ENCODE measurements at places on chromosomes 3 and 15.

DNA sequence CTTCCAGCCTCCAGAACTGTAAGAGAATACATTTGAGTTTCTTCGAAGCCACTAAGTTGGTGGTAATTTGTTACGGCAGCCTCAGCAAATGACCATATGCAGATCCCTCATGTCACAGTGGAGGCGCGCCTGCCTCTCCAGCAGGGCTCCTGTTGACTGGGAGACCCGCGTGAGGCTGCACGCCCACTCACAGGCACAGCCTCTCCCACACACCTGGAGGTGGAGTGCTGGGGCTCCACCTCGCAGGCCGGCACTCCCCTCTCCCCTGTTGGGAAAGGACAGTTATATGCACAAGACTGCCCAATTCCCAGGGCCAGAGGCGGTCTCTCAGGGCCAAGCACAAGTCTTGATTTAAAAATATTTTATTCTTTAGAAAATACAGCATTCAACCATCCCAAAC, 2.8 kb upstream of the TLR9 start:
- no peak for DNase-seq

GRCh38 chr3:151611419-151611818, 122.3 kb upstream of the AADACL2 start:
- no peak for DNase-seq

DNA sequence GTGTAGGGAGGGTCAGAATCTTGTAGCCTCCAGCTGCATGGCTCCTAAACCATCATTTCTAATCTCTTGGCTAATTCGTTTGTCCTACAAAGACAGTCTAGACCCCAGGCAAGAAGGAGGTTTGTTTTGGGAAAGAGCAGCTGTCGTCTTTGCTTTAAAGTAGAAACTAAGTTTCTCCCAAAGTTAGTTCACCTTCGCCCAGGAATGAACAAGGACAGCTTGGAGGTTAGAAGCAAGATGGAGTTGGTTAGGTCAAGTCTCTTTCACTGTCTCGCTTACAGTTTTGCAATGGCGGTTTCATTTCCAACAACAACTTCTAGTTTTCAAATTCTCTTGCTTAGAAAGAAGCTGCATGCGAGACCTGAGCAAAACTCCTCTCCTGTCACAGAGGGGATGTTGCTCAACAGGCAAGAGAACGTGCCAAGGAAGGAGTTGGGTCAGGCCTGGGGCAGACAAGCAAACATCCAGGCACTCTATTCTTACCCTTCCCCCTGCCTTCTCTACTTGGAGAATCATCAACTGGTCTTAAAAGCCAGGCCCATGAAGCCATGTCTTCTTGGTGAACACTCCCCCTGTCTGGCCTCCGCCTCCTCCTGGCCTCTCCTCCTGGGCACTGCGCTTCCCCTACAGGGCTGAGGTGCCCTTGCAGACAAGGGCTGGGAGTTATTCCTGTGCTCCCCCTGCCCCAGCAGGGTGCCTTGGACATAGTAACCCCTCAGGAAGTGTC, 57.6 kb downstream of the TMEM44 start:
- DNase-seq, result no peak

DNA sequence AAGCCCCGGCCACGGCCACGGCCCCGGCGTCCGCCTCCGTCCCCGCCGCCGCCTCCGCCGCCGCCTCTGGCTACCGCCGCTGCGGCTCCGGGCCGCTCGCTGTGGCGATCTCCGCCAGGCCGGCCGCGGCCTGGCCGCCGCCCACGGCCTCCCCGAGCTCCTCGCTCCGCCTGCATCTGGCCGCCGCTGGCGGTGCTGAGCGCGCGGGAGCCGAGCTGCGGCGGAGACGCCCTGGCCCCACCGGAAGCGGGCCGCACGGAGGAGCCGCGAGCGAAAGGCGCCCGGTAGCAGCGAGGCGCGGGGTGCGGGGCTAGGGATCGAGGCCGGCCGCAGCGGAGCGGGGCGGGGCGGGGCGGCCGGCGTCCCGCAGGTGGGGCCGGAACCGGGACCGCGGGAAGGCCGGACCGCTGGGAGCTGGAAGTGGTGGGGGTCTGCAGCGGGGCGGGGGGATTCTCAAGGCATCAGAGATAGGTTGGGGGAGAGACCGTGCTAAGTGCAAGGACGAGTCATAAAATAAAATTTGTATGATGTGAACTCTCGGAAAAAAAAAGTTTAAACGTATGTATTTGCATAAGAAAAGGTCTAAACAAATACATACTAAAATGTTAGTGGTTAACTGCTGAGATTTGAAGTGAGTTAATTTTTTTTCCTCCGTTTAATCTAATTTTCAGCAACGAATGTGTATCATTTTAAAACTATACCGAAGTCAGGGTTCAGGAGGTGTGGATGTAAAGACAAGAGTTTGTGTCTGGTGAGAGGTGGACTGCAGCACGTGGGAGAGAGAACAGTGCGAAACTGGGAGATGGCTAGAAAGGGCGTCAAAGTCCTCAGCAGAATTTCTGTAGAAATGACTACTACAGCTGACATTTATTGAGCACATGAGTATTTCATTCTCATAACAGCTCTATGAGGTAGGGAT, at the start of gene AVEN:
Gene AVEN (minus strand): TSS at position 334 of the 919 bp plus-strand sequence. CDS start 158 bp downstream, at position 176.
- DNase-seq, result no peak

- peak; percentile 56 for DNase-seq
Measured at GRCh38 chr3:47347217-47347801, 33.5 kb upstream of the PTPN23 start.

GRCh38 chr3:95387242-95388021, 1324.6 kb downstream of the NSUN3 start:
- no peak for DNase-seq

DNA sequence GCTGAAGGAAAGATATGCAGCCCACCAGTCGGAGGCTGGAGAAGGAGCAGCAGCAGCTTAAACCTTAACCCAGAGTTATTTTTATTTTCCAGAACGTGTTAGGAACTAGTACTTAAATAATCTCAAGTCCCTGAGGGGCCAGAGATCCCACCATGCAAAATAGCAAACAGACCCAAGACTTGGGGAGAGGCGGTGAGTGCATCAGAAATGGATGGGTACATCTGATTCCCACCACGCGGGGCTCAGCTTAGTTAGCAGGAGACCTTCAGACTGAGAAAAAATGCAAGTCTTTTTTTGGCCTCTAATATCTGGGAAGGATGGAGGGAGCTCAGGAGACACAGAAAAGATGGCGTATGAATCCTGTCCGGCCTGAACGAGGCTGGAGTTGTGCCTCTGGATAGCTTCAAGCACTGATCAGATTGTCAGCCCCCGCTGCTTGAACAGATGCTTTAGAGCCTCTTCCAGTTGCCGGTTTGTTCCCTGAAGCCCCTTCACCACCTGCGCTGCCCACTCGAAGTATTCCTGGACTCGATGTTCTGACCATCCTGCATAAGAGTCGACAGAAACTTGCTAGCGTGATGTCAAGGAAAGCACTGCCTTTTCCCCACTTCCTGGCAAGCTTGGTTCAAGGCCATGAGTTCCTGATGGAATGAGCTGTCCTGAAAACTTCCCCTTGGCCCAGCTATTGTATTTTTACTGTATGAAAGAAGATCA, 1.3 kb downstream of the HDDC3 start:
- no peak for DNase-seq

GRCh38 chr3:179717219-179717618, 64.4 kb downstream of the USP13 start:
- no peak for DNase-seq

- DNase-seq, result no peak
Measured at GRCh38 chr15:85329561-85330422, 50.6 kb upstream of the AKAP13 start.

DNA sequence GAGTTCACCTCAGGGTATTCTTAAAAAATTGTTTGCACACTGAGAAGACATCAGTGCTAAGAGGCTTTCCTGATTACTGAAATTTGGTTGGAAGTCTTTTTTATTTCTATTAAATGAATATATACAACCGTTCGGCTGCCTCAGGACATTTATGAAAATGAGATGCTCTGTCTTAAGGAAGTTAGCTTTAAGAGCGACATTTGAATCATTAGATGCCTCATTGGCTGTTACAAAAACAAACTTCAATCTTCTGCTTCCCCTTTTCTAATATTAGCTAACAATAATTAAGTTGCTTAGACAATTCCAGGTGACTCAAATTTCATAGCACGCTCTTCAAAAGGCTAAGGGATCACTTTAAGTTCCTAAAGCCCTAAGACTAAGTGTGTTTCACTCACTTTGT, 673.7 kb downstream of the FHIT start:
- no peak for DNase-seq

DNA sequence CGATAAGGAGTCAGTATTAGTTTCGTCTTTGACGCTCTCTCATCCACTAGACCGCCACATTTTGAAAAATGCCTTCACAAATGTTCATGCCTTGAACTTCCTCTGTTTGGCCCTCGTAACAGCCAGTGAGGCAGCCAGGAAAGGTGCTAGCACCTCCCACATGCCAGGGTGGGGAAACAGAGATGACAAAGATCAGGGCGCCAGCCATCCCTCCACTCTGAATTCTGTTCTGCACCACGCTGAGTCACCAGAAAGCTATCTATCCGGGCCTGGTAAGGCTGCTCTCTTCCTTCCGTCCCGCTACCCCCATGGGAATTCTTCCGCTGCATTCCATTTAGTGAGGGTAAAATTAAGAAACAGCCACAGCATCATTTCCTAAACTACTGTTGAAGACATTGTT, 31.3 kb upstream of the BCL2L10 start:
- peak; percentile 81 for DNase-seq

DNA sequence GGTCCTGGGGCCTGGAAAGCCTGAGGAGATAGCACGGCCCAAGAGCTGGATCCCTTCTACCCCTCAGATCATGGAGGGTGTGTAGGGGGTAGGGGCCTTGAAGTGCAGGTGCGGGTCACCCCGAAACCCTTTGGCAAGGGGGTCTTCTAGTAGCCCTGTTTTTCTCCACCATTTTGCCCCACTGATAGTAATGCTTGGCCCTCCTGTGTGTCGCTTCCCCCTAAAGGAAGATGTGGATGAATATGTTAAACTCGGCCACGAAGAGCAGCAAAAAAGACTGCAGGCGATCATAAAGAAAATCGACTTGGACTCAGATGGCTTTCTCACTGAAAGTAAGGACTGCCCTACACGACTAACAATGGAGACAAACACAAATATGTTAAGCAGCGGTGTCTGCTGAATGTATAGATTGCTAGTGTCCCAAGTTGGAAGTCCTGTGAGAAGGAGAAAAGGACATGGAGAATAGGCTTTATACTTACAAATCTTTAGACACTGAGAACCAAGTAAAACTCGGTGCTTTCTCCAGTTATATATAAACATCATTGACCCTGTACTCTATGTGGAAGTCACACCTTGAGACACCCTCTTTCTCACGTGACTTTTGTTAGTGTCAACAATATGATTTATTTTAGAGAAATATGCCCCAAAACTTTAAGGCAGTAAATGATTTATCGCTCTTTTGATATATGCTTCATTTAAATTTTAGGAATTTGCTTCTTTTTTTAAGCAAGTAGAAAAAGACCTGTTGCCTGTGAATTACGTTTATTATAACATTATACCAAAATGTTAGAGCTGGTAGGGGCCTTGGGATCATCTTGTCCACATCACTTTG, 802 bp downstream of the RCN2 start:
- DNase-seq, result no peak

DNA sequence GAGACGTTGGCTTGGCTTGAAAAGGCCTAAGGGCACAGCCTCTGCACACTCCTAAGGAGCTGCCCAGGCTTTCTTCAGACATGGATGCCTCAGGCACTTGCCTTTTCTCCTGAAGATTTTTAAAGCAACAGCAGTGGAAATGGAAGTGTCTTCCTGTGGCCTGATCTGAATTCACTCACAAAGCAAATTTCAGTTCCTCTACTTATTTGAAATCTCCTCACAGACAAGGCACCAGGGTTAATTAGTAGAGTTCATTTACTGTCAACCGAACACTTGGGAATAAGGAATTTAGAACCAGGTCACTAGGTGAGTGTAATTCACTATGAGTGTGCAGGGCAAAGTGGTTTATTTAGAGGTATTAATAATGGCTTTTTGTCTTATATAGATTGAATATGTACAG, 27.2 kb upstream of the DAZL start:
- no peak for DNase-seq

DNA sequence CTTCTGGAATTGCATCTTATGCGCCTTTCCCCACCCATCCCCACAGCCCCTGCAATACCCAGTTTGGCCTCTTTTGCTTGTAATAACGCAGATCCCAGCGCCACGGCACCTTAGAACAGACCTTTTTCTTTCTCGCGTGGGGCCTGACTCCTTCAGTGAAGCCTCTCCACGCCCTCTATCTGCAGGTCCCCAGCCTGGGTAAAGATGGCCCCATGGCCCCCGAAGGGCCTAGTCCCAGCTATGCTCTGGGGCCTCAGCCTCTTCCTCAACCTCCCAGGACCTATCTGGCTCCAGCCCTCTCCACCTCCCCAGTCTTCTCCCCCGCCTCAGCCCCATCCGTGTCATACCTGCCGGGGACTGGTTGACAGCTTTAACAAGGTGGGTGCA, 594 bp downstream of the CRELD1 start:
- no peak for DNase-seq

- DNase-seq, result no peak
Measured at GRCh38 chr3:56884387-56884786, 82.6 kb upstream of the ARHGEF3 start.

- DNase-seq, result no peak
Measured at GRCh38 chr3:45095916-45096526, 50.2 kb downstream of the CDCP1 start.

DNA sequence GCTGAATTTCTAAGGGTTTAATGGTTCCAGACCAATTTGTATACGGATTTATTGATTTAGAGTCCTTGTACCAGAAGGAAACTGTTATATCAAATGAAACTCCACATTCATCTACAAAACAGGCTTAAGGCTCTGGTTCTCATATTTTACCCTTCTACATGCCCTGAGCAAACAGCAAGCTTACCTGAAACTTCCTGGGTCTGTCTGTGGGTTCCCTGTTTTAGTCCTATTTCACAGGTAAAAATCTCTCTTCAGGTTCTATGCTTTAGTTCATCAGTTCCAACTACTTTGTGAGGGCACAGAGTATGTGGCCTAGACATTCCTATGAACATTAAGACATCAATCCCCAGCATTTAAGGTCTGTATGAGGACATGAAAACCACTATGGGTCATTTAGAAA, 57.7 kb downstream of the RFX7 start:
- no peak for DNase-seq

DNA sequence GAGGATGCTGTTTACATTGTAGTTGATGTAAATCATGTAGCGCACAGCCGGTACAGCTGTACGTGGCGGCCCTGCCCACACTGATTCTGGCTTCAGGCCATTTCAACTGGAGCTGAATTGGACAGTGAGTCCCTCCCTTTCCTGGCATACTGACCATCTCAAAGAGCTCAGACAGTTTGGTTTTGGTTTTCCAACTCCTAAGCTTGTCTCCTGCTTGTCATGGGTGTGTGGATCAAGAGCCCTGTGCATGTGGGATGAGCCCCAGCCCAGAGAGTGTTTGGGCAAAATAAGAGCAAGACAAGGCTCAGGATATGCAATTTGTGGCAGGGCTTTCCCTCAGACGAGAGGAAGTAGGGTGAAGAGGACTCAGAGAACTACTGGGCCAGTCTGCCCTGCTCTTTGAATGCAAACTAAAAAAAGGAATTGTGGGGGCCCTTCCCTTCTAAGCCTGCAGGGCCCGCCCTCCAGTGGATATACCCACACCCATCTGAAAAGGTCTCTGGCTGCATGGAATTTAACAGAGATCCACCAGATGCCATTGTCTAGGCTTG, 13.3 kb downstream of the ITGA11 start:
- no peak for DNase-seq

GRCh38 chr15:25775317-25775912, 87.7 kb downstream of the ATP10A start:
- no peak for DNase-seq

Data from fibroblast of skin of left biceps (primary cell).